ENCODE measurements at places on chromosomes 16 and 17.

DNA sequence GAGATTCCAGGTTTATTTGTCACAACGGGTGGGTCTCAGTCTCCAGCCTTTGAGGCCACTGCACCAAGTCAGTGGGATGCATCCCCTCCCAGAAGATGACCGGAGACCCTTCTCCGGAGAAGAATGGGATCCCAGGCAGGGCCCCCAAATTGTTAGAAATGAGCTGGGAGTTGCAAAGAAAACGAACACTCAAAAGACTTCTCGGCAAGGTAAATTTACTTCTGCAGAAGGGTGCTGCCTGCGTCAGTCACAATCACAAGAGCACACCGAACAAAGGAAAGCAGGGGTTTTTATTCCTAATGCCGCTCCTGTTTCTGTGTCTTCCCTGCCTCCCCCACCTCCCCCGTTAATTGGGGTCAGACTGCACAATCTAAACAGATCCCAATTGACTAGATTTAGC lies 61.4 kb downstream of the ATF7IP2 start:
- DNase-seq, result no peak

GRCh38 chr17:40095944-40096791 lies 4.2 kb downstream of the NR1D1 start:
- DNase-seq, result peak; percentile 99

DNA sequence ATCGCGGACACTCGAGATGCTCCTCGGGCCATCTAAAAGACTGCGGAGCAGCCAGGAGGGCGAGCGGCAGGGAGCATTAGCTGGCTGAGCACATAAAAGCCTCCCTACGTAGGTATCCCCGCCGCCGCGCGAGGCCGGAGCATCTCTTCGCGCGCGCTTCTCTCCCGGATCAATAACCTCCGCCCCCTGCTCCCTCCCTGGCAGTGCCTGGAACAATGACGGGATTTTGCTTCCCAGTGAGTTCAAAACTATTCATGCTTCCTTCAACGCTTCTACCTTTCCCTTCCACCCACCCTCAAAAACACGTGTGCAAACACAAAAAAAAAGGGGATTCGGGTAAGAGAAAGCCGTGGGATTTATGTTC lies 984 bp downstream of the CENPV start:
- DNase-seq, result no peak

DNA sequence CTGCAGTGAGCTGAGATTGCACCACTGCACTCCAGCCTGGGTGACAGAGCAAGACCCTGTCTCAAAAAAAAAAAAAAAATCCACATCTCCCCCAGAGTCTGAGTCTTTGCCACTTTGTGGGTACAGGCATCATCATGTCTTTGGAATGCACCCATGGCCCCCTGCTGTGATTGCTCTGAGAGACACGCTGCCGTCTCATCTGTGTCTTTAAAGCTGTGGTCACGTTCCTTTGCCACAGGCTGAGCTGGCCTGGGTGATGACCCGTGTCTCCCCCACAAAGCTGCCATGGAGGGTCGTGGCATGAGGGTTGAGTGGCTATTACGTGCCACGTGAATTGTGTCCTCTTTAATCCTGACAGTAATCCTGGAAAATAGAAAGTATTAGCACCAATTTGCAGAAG lies 20.2 kb downstream of the CRISPLD2 start:
- no peak for DNase-seq

DNA sequence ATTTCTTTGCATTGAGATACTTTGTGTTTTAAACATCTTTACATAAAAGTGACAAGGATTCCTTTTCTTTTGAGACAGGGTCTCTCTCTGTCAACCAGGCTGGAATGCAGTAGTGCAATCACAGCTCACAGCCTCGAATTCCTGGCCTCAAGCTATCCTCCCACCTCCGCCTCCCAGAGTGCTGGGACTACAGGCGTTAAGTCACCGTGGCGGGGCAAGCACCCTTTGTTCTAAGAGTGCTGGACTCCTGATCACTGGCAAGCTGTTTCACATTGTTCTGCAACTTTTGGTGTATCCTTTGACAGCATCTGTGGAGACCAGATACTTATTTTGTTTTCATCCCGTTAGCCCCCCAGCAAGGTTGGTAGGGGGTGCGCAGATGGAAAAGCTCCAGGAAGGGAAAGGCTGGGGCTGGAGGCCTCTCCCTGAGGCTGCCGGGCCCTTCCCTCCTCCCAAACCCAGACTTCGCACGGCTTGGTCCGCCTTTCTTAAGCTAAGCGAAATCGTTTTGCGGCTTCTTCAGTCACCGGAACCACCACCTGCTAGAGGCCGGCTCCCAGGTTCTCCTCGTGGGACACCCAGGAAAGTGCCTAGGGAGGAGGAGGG lies 1.1 kb downstream of the ST6GALNAC2 start:
- no peak for DNase-seq

GRCh38 chr16:54878301-54878700 lies 52.4 kb upstream of the IRX5 start:
- no peak for DNase-seq

DNA sequence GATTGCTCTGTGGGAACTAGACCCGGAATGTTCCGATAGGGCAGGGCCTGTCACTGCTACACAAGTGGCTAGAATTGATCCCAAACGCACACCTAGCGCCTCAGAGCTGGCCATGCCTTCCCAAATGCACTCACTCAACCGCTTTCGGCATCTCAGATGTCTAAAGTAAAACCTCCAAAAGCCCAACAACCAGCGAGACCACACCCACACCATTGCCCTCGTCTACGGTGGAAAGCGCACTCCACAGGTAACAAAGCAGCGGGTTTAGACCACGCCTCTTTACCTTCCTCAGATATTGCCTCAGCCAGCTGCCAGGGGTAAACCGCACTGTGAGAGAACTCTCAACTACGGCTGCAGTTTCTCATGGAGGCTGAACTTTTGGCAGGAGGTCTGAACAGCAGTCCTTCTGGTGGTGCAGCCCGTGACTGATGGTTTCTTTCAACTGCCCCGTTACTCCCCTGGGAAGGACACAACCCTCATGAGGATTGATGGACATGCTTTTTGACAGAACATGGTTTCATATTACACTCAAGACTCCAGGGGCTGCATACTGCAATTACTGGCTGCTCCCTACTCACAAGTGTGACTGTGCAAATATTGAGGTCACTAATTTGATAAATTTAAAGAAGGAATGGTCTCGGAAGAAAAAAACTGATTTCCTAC lies 34.5 kb downstream of the USP7 start:
- no peak for DNase-seq

DNA sequence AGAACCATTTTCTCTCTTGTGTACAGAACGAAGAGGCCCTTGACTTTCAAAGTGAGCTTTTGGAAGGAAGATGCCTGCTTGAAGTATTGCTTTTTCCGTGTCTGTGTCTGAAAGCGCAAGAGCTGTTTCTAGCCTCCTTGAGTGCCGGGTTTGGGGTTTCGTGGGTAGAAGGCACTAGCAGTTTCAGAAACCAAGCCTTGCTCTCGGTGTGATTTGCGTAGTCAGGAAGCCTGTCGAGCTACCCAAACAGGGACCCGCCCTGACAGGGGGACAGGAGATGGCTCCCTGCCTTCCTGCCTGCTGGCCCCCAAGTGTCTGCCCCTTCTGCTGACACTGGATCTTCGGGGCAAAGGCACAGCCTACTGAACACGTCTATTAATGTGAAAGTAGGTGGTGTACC lies 322.0 kb downstream of the MAF start:
- no peak for DNase-seq

- DNase-seq, result no peak
Measured at GRCh38 chr16:49788986-49789385, 66.9 kb downstream of the ZNF423 start.
